Stimulated activated naive CD8-positive, alpha-beta T cell treated with anti-CD3 and anti-CD28 coated beads, Interleukin-15, Interleukin-2, amounts not matched to agents 100 U/mL and 50 U/mL, for 24 hours (primary cell): ENCODE measurements at places on chromosomes 7 and 10.
A peak's percentile ranks its signal among the peaks of the same experiment; 100 is the strongest.

DNA sequence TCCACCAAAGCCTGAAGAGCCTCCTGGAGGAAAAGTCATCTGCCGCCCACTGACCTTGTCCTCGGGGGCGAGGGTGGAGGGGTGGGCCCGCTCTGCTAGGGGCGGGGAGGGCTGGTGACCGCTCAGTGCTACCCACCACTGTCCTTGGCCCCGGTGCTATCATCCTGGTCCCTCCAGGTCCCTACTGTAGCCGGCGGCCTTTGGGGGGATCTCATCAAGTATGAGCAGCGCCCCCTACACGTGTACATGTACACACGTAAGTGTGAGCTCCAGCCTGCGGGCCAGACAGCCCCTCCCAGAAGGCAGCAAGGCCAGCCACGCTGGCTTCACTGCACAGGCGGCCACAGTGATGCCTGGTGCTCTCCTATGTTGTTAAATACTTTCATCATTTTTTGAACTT, 19.6 kb downstream of the TTYH3 start:
- DNase-seq: peak; percentile 35

DNA sequence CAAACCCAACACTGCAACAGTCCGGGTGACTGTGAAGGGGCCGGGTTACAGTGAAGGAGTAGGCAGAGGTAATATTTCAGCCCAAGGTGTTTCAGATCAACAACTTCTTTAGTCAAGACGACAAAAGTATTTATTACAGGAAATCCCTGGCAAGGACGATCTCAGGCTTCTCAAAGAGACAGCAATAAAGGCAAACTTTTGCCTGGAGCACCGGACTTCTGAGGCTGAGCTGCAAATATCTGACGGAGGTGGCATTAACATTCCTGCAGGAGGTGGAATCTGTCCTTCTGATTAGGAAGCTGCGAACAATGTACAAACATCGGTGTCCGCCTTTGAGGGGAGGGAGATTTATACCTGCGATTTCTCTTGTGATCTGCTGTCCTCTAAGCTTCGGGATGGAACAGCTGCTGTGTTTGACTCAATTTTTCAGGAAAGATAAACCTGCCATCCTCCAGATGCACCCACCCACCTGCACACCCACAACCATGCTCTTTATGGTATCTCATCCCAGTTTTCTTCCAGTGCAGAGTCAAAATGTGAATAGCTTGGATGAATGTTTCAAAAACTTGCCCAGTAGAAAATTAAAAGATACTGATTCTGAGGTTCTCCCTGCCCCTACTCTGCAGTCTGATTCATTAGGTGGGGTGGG, 32.1 kb downstream of the EMX2 start:
- DNase-seq: no peak

DNA sequence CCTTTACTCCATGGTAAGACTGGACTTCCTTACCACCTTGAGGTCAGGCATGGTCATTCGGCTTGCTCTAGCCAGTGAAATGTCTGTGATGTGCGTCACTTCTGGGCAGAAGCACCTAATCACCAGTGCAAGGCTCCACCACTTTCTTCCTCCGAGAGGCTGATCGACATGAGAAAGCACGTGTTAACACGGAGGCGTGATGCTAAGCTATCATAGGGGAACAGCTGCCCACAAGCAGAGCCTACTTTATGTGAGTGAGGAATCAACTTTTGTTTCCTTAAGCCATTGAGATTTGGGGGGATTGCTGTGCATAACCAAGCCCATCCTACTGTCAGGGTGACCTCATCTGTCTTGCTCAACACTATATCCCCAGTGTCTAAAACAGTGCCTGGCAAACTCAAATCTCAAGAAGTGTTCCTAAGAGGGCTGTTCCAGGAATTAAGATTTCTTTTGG, 23.1 kb upstream of the SAR1A start:
- no peak for DNase-seq

GRCh38 chr7:66265566-66265965, 60.4 kb downstream of the TPST1 start:
- DNase-seq: no peak

GRCh38 chr10:93417921-93418320, 64.2 kb downstream of the MYOF start:
- DNase-seq: no peak

- no peak for DNase-seq
Measured at GRCh38 chr7:68752485-68753178, 845.6 kb upstream of the AUTS2 start.

DNA sequence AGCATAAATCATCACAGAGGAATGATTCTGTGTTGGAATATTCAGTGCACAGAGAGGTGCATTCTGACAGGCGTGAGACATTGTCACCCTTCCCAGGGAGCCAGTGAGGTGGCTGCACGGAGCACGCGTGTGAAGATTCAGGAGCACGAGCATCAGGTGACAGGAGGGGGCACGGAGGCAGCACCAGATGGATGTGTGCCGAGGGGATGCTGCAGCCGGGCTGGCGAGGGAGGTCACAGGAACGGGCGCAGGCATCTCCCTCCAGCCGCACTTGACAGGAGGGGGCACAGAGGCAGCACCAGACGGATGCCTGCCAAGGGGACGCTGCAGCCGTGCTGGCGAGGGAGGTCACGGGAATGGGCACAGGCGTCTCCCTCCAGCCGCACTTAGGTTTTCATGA, 66.5 kb downstream of the DIP2C start:
- no peak for DNase-seq

DNA sequence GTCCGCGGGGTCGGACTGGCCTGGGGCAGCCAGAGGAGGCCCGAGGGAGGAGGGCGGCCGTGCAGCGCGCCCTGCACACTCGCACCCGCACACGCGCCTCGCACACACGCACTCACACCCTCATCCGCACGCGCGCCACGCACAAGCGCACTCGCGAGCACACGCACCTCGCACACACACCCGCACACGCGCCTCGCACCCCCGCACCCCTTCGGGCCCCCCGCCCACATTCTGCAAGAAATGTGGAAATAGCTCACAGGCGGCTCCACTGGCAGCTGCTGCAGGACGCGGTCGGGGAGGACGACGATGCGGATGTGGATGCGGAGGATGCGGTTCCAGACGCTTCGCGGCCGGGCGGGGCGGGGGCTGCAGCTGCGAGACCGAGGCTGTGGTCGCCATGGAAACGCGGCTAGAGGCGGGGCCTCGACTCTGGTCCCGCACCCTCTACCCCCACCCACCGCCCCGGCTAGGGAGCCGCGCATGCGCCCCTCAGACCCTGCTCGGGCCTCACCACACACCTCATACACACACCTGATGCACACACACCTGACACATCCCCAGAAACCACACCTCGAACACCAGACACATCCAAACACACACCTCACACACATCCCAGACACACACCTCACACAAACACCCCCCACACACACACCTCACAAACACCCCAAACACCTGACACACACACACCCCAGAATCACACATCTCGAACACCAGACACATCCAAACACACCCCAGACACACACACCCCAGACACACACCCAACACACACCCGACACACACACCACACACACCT, at the start of gene CALY:
TSS of gene CALY (minus strand) at position 320 of the 793 bp plus-strand sequence. CDS start 7,907 bp downstream, outside the sequence.
- peak; percentile 75 for DNase-seq

GRCh38 chr7:131173145-131173890, 154.4 kb upstream of the MKLN1 start:
- DNase-seq: no peak

DNA sequence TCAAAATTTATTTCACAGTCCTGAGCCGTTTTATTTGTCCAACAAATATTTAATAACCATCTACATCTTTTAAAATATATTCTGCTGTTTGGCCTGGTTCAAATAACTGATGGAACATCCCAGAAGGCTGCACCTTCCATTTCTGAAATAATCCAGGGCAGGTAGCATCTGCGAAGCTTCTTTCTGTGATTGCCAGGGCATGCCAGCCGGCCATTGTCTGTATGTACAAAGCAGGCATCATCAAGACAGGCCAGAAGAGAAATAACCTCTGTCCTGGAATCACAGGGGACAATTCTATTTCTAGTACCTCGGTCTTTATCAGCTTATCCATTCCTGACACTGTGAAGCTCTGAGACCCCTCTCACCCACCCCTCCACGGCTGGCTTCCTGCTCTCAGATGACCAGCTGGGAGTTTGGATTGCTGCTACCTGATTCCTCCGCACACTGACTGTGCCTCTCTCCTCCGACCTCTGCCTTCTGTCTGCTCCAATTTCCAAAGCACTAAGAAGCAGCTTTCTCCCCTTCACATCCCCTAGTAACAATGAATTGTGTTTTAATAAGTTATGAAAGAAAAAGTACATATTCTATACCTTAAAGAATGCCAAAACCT, 8.0 kb downstream of the DGKI start:
- DNase-seq: no peak

DNA sequence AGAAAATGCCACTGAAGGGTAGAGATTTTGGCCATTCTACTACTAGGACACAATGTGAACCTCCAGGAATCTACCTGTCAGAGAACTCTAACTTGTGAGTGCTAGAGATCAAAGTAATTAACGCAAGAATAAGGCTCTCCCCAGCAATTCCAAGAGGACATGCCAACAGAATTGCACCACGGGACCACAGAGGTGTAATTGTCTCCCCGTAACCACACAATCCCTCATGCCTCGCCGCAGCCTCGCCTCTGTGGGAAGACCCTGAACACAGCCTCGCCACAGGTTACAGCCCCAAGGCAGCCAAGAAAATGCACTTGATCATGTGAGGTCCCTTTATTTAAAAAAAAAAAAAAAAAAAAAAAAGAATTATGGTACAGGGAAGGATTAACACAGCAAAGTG, 29.5 kb downstream of the CDCA7L start:
- no peak for DNase-seq

DNA sequence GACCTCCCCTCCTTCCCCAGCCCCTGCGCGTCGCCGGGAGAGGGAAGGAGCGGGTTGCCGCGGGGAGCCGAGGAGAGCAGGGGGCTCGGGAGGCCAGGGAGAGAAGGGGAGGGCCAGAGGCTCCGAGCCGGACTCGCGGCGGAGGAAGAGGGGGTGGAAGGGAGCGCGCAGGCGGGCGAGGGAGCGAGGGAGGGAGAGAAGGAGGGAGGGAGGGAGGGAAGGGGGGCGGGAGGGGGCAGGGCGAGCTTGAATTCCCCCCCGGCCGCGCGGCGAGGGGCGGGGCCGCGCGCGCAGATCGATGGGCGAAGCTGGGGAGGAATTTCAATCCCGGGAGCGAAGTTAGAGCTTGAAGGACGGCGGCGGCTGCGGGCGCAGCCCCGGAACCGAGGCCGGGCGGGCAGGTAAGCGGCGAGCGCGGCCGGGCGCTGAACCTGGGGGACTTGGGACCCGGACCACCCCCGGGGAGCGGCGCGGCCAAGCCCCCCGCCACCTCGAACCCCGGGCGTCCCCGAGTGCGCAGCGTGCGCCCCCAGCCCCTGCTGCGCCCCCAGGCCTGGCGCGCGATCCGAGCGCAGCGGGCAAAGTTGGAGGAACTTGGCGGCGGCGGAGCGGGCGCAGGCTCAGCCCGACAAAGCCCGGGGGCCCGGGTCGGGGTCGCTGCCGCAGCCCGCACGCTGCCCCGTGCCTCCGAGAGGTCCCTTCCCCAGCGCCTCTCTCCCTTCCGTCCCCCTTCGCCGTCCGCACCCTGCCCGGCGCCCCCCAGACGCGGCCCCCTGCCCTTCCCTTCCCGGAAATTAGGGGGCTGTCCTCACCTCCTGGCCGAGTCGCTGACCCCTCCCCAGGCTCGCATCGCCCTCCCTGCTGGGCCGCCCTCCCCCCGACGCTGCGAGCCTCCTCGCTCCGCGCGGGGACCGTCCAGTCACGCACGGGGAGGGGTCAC, at the start of gene ELFN1:
TSS of gene ELFN1 (plus strand) at position 324 of the 940 bp plus-strand sequence. CDS start 74,320 bp downstream, outside the sequence.
- DNase-seq: peak; percentile 9

DNA sequence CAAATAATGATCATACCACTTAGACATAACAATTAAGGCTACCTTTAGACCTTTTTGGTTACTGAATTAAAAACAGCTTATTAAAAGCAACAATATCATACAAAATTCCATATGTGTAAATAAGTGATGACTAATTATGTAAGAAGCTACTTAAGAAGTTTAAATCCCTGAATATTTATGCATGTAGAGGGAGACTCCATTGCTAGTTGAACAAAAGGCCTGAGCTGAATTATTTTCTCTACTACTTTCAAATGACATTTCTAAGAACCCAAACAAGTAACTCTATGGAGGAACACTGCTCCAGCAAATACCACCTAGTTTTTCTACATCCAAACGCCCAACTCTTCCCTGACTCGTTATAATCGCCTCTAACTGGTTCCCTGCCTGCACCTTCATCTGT, 31.5 kb downstream of the EPC1 start:
- no peak for DNase-seq

DNA sequence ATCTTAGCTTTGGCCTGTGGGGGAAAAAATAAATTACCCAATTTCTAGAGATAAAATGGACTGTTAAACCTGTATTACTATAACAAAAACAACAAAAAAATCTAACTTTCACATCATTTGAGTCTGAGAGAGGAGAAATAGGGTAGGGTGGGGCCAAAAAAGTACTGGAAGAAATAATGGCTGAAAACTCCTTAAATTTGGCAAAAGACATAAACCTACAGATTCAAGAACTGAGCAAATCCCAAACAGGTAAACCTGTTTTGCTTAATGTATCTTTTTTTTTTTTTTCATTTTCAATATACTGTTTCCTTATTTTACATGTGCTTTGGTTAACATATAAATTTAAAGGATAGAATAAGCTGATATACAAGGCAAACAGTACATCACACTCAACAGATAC, 27.1 kb downstream of the SYPL1 start:
- DNase-seq: no peak

DNA sequence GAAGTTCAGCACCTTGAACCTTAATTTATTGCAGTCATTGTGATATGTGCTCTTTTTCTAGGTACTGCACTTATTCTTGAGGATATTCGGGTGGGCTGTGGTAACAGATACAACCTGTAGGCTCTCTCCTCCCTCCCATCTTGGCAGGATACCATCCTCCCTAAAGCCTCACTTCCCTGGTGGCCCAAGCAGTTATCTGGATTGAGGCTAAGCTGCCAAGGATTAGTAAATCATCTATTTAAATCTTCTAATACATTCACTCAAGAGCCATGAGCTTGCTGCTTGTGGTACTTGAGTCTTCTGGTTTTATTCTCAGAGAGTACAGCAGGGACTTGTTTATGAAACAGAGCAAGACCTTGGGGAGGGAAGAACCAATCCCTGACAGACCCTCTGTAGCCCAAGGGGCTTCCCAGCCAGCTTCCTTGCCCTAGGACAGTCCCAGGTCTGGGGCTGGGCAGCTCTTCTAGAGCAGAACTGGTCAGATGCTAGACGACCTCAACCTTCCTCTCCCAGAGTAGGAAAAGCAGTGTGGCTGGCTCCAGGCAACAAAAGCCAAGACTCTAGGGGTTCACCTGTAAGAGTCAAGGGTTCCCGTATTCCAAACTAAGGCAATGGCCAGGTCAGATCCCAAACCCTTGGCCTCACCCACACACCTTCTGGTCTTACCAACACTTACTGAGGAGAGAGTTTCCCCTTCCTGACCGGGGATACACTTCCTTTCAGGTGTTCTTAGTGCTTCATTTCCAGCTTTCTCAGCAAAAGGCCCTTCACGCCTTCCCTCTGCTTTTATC, 21.3 kb downstream of the WNT8B start:
- no peak for DNase-seq

GRCh38 chr7:47730142-47730541, 148.2 kb upstream of the TNS3 start:
- no peak for DNase-seq

DNA sequence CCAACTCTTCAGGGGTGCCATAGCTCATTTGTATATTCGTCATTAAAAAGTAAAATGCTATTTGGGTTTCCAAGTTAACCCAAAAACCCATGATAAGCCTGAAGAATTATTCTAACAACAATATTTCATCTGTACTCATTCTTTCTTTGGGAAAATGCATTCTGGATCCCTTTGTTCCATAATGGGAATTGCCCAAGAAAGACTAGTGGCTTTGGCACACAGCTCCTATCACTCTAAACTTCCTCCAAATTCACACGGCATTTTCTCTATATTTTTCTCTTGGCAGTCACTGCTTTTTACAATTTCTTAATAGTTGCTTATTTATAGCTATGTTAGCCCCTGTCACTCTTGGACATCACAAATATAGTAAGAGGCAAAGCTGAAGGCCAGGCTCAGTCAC, 29.1 kb downstream of the CHCHD3 start:
- no peak for DNase-seq
